Omental fat pad (tissue), 4 donors: ENCODE measurements at places on chromosomes 3 and 15.

DNA sequence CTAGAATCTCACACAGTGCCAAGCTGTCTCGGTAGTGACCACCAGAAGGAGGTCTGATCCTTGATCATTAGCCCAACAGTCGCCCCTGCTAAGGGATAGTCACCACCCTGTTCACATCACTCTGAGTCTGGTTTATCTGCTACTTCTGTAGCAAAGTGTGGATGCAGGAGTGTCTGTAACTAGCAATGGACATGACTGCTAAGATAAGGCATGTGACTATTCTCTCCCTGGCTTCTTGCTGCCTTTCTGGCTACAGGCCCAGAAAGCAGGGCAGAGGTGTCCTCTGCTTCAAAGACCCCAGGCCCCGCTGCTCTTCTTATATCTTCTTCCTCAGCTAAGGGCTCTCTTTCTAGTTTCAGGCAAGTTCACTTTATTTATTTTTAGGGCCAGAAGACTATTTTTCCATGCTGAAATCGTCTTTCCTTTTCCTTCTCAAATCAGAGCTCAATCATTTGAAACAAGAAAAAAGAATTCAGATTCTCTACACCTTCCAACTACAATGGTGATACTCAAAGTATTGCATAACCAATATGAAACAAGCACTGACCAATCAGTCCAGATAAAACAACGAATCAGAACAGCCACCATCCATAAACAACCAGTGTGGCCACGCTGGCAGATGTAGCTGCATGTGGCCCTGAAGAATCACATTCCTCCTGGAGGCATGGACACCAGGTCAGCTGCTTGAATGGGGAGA lies 8.0 kb upstream of the KNG1 start:
- DNase-seq, result no peak

DNA sequence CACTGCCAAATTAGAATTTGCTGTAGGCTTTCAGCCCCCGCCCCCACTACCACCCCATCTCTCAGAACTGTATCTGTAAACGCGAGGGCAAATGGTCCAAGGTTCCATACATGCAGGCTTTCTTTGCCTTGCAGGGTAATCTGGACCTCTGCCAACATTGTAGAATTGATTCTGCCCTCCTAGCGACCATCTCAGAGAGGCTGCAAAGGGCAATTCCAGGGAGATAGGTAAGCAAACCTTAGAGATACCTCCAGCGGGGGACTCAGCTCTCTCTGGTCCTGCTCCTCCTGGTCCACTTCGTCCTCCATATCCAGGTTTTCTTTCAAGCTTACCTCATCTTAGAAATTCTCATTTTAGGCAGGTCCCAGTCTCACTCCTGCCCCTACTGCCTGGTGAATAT lies 64.4 kb downstream of the SLMAP start:
- no peak for DNase-seq

DNA sequence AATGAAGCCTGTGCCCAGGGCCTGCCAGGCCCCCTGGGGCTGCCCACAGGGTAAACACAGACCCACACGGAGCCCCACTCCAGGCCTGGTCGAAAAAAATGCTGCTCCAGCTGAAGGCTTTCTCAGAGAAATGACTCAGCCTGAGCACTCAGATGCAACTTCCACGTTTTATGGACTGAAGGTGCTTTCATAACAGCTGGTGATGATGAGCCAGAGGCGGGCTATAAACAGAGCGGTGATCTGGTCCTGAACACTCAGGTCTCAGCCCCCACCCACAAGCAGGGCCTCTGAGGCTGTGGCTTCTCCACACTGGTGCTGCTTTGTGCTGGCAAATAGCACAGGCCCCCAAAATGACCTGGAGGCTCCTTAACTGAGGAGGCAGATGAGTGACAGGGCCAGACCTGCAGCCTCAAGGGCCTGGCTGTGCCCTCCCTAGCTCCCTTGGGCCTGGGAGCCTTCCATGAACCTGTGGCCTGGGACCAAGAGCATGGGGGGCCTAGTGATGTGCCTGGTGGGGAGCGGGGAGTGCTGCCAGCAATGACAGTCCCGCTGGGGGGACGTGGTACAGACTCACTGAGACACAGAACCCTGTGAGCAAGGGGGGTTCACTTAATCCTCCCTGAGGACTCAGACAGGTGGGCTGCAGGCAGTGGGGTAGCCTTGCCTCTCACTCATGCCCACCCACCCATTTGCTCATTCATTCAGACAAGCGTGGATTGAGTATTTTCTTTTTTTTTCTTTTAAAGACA lies 23.0 kb upstream of the FURIN start:
- DNase-seq, result no peak

DNA sequence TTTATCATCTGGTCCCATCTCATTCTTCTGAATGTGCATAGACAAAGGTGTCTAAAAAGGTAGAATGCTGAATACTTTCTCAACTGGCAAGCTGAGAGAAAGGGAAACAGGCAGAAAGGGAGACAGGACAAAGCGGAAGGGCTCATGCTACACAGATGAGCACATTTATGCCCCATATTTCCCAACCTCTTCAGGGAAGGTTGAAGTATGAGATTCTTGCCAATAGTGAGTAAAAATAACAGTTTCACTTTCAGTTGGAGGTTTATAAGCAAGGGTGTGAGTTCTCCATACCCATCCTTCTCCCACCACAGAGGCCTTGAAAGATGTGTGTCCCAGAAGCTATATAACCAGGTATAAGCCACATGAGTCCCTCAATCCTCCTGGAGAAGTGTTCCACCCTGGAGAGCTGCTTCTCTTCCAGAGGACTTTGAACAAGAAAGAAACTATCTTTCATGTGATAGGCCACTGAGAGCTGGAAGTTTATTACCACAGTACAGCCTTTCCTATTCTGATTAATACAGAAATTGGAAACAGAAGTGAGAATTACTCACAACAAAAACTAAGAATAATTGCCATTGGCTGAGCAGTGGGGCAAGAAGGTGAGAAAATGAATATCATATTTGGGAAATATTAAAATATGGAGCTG lies 709.4 kb upstream of the NR2F2 start:
- no peak for DNase-seq

GRCh38 chr3:105555206-105555605 lies 188.5 kb downstream of the ALCAM start:
- no peak for DNase-seq

GRCh38 chr15:90362936-90363212 lies 10.8 kb downstream of the ZNF774 start:
- no peak for DNase-seq

- no peak for DNase-seq
These were observed 243.9 kb upstream of the UMPS start for GRCh38 chr3:124486324-124486723.

DNA sequence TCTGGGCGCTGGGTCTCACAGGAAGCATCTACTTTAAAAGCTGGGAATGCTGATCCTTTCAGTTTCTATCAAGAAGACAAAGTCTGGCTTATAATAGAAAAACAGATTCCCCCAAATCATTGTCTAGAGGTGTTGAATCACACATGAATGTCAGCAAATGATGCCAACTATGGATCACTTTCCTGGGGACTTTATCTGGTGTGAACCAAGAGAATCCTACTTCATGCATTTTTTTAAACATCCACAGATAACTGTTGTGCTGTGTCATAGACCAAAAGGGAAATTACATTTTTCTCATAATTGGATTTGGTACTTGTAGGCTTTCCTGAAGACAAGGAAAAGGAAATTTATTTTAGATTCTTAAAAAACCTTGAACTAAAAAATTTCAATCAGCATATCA lies 132.7 kb downstream of the CD47 start:
- DNase-seq, result no peak

- no peak for DNase-seq
These were observed 11.0 kb downstream of the EXOG start for GRCh38 chr3:38507120-38507519.

DNA sequence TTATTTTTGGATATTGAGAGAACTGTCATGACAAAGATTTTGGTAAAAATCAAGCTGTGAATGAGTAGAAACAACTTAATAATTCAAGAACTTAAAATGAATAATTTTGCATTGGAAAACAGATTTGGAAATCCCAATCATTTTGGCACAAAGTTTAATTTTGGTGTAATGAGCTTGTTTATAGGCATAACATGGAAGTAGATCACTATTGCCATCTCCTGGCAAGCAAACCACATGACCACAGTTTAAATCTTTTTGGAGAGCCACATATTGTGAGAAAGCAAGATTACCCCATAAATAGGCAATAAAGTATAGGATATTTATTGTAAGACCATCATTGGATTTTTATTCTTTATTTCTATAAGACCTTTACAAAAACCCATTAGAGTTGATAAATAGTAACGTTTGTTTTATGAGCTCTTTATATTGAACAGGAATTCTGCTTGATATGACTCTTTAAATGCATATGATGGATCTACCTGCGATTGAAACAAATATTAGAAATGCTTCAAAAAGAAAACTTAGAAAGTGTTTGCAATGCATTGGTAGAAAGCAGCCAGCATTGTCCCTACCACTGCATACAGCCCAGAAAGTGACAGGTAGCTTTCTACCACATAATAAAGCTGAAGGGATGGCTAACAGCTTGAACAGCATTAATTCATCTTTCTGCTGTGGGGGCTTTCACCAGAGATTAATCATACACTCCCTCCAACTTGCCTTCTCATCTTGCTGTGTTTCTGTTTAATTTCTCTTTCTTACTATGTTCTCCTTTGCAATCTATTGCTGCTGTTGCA lies 766.8 kb downstream of the TBL1XR1 start:
- DNase-seq, result no peak

DNA sequence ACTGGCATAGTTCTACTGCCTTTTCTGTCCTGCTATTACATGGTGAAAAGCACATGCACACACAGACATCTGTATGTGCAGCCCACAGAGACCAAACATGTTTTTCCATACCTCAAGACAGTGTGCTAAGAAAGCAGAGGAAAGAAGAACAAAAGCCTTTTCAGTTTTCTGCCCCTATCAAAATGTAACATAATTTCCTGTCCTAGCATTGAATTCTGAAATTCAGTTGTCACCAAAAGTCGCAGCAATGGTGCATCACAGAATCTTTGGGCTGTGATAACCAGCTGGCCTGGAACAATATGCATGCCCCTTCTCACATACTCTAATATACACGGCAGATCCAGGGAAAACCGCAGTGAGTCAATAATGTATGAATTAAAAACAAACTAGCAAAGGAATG lies 153.8 kb upstream of the RAP2B start:
- DNase-seq, result no peak

DNA sequence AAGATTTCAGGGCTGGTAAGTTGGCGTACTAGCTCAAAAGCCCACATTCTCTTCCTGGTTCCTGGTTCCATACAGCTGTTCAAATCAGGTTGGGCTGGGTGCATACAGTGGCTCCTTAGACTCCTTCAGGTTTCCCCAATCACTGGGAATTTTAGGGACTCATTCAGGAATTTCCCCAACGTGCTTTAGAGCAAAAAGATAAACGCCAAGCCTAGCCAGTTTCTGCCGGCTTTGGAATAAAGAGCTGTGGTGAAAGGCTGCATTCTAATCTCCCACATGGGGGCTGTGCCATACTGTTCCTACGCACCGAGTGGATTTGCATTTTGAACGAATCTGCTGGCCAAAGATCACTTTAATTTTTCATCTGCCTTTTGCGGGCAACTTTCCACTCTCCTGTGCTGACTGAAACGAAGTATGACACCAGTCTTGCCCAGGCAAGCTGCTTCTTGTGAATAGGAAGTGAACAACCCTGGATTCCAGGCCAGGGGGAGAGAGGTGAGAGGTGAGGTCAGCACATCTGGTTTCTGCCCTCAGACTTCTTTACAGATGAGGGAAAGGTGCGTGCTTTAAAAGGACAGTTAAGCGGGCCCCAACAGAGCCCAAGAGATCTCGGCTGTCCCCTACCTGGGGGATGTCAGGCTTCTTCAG lies 184.2 kb upstream of the PDZRN3 start:
- no peak for DNase-seq

DNA sequence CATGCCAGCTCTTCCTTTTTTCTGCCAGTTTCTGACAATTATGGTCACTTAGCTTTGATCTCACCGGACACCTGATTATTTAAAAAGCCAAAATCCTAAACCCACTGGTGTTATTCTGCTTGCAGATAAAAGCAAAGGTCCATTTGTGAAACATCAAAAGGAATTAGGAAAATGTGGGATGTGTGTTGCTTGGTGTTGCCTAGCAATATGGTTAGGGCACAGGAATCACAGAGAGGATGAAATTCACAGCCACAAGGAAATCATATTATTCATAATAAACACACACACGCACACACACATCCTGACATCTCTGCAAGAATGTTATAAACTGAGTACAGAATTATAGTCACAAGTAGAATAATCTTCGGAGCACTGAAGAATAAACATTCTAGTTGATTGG lies 89.3 kb upstream of the BHLHE40 start:
- no peak for DNase-seq

DNA sequence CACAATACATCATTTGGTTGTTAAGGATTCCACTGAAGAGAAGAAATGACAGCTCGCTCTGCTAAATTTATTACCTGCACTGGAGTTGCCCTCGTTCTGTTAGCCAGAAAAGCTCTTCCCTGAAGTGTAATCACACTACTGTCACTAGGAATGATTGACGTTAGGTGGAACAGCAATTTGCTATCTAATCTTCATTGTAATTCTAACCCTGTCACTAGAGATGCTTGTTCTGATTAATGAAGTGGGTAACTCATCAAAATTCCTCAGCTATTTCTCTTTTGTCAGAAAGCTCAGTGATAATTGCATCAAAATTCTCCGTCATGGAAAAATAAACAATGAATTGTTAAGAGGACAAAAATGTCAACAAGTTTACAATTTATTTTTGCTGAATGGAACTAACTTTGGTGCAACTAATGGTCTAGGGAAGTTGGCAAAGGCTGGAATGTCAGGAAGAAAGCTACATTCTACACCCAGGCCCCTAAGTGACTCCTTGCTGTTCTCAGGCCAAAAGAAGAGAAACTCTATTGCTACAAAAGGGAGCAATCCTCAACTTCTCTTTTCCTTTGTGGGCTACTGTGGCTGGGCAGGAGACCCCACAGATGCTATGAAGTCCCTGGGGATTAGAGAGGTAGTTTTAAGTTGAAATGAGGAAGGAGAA lies 34.1 kb downstream of the CCDC191 start:
- no peak for DNase-seq

- no peak for DNase-seq
These were observed 9.4 kb upstream of the RBMS3 start for GRCh38 chr3:29271475-29271874.

GRCh38 chr3:97612632-97613031 lies 151.9 kb upstream of the ARL6 start:
- no peak for DNase-seq

GRCh38 chr15:81729340-81729739 lies 316.5 kb downstream of the MEX3B start:
- DNase-seq, result no peak

- no peak for DNase-seq
These were observed 877 bp upstream of the GP5 start for GRCh38 chr3:194399874-194400411.

DNA sequence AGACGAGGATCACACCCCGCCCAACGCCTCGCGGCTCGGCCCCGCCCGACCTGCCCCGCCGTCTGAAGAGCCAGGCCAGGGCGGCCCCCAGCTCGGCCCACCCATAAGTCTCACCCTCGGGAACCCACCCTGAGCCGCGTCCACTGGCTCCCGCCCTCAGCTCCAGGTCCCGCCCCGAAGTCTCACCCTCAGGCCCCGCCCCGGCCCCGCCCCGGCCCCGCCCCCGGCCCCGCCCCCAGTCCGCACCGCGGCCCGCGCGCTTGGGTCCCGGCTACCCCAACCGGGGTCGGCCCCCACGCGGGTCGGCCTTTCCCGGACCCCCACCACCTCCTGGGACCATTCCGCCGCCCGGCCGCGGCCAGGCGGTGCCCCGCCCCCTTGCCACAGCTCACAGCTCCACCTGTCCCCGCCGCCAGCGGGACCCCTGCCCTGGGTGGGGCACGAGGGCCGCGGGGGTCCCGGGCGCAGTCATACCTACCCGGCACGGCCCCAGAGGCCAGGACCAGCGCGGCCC lies 489 bp downstream of the CSPG5 start:
- DNase-seq, result no peak

- no peak for DNase-seq
These were observed 321.3 kb upstream of the GOLIM4 start for GRCh38 chr3:168417016-168417415.
